ENCODE measurements at places on chromosomes 11 and 22. TPM values are rescaled to one million over a fixed set of nuclear protein-coding genes. Genes with fewer than 3 reads are reported as not detected.

The ME3 gene
- total RNA-seq, result 1.9 TPM

The OR51E1 gene
- 0.29 TPM for total RNA-seq

The BTG4 gene
- total RNA-seq, result not detected

The ACRV1 gene
- total RNA-seq, result not detected

The OR52I2 gene
- not detected for total RNA-seq

The SLC22A25 gene
- total RNA-seq, result not detected

The RCOR2 gene
- not detected for total RNA-seq

The EMSY gene
- 15.2 TPM for total RNA-seq

The SCUBE1 gene
- 0.20 TPM for total RNA-seq

The SYCE3 gene
- not detected for total RNA-seq

The OR52N4 gene
- total RNA-seq, result not detected

The IGSF22 gene
- total RNA-seq, result not detected

The PRCP gene
- 31.5 TPM for total RNA-seq

The MS4A2 gene
- 0.49 TPM for total RNA-seq

The NLRP14 gene
- total RNA-seq, result not detected

The LMNTD2 gene
- total RNA-seq, result 7.6 TPM

The DDX25 gene
- not detected for total RNA-seq

The B3GAT1 gene
- total RNA-seq, result 0.58 TPM

The CDCA5 gene
- 1.7 TPM for total RNA-seq

The NPAS4 gene
- not detected for total RNA-seq

The POU2AF1 gene
- total RNA-seq, result not detected

The NXPE2 gene
- not detected for total RNA-seq

The APOL6 gene
- total RNA-seq, result 3.0 TPM

Measured in lower leg skin (tissue), 4 donors.